ENCODE measurements at places on chromosomes 6 and 20.

DNA sequence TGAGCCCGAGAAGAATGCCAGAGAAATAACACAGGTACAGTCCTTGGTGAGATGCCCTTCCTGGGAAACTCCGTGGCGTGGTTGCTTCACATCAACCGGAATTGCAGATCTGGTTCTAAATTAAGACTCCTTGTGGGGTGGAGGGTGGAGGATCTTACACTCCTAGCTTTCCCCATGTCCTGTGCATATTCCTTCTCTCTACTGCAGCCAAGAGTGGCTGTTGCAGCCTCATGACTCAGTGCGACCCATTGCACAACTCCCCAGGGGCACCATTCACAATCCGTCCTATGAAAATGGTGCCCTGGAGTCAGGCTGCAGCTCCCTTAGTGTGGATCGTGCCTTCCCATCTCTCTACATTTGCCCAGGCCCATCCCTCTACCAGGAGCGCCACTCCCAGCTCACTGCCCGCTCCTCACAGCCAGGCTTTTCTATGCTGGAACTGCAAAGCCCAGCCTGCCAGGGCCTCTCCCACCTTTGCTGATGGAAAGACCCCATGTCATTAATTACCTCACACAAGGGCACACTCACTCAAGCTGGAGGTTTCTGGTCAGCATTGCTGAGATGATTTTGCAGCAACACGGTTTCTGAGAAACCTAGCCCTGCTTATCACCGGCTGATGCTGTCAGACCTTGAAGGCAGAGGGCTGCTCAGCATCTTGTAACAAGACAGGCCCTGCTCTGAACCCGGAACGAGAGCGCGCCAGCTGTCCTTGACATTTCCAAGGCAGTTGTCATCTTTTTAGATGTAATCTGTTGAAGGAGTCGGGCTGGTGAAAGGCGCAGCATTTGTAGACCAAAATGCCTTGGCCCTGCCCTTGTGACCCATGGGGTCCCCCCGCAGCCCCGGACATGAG lies 39.7 kb downstream of the SIRPA start:
- DNase-seq = peak; percentile 96

DNA sequence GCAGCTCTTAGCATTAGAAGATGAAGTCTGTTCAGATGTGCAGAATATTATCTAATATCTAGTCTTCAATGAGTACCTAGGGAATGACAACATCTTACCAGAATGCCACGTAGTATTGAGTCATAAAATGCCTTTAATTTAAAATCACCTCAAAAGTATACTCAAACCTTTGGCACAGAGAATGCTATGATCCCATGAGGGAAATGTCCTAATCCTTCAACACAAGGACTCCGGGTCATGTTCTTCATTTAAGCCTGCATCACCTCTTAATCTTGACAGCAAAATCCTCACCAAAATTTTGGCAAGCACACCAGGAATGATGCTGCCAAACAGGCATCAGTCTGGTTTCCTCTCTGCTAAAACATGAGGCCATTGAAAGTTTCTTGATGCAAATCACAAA lies 23.6 kb upstream of the MARCKS start:
- peak; percentile 46 for DNase-seq

DNA sequence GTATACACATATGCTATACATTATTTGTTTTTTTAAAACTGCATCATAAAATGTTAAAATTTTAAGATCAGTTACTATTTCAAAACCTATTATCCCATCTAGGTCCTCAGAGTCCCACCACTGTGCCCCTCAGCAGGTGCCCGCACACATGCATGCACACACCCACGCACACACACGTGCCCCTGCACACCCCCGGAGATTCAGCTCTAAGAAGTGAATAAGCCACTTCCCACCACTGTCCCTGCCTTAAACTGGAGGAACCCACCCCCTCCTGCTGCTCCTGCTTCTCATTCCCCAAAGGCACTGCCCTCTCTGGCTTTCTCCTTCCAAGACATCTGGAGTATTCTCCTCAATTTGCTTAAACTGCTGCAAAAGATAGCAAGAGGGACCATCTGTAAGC lies 5.4 kb upstream of the FAM210B start:
- no peak for DNase-seq

DNA sequence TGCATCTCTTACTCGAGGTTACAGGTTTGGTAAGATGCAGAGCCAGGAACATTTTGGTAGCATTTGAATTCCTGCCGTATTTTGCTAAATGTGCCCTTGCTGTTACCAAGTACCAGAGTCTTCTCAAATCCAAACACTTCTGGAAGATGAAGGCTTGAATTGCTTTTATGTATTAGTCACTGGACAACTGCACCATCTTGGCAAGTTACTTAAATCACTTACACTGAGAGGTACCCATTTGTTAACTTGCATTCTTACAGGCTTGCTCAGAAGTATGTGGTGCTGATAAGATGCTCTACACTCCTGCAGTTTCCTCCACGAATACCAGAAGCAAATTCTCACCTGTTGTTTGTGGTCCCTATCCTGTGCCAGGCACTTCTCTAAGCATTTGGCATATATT lies 12.7 kb downstream of the IL22RA2 start:
- DNase-seq = no peak

DNA sequence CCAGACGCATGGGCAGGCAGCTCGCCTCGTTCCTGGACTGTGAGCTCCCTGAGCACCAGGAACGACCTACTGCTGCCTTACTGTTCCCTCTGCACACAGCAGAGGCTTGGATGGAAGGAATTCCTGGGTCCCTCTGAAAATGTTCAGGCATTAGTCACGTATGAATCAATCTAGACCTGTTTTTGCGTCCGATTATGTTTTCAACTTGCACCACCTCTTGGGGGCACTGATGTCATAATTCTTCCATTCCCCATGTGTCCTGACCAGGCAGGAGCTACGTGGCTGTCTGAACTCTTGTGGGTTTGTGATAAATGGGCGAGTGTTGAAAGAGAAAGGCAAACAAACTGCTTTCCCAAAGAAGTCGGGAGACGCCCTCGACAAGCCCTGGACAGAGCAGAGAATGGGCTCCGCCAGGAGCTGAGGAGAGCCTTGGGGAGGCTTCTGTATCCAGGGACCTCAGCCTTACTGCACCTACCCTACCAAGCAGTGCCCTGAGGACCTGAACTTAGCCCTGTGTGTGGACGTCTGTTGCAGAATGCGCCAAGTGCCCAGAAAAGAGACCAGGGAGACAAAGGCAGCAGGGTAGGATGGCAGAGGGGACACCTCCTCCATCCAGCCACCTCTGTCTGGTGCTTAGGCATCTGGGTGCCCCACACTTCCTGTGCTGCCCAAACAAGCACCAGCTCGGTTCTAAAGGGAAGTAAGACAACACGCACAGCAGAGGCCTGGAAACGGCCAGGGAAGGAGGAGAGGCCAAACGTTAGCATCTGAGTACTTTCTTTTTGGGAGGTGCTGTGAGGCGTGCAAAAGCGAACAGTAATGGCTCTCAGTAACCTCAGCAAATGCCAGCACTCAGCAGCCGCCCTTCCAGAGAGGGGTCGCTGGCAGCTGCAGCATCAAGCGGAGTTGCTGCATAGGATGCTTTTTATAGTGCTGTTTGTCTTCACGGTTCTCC lies 124.2 kb downstream of the LY86 start:
- peak; percentile 93 for DNase-seq

GRCh38 chr6:10613723-10614122 lies 80.7 kb downstream of the C6orf52 start:
- no peak for DNase-seq

DNA sequence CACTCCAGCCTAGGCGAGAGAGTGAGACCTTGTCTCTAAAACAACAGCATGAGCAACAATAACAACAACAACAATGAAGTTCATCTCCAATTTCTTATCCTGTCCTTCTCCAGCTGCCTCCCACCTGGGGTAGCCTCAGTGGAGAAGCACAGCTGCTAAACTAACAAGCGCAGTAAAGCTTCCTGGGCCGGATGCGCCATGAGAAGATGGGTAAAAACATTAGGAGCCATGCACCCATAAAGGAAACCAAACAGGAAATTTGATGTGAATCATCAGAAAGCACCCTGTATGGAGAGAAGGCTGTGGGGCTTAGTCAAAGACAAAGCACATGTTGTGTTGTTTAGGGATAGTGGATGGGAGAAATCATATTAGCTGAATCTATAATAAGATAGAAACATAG lies 61.1 kb upstream of the CCN6 start:
- no peak for DNase-seq

GRCh38 chr6:118876814-118877213 lies 17.1 kb upstream of the ASF1A start:
- peak; percentile 12 for DNase-seq

DNA sequence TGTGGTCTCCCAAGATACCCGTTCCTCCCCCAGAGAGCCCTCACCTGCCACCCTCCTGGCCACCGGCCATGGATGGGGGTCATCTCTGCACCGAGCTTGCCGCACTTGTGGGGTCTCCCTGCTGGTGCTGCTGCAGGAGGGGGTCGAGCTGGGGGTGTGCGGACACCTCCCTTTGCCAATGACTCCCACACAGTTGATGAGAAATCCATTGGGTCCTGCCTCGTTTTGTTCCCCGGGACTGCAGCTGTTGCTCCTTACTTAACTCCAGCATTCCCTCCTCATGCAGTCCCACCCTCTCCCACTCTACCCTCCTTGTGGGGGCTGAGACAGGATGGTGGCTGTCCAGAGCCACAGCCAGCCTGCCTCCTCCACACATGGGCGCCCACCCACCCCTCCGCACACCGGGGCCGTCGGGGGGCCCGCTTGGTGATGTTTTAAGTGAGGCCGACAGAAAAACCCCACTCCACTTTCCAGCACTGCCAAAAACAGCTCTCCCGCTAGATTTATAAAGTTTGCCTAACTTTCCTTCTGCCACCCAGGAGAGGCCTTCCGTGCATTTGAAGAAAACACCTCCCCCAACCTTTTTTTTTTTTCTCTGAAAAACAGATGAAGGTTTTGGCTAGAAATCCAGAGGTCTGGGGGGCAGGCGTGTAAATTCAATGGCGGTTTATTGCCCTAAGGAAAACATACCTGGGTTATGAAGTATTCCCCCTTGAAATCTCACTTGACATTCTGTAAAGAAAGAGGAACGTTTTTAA lies 53.5 kb upstream of the APCDD1L start:
- no peak for DNase-seq

- no peak for DNase-seq
These were observed 2.3 kb upstream of the RBBP8NL start for GRCh38 chr20:62429455-62430310.

- DNase-seq = peak; percentile 5
These were observed 130.5 kb upstream of the MAN1A1 start for GRCh38 chr6:119479860-119480655.

DNA sequence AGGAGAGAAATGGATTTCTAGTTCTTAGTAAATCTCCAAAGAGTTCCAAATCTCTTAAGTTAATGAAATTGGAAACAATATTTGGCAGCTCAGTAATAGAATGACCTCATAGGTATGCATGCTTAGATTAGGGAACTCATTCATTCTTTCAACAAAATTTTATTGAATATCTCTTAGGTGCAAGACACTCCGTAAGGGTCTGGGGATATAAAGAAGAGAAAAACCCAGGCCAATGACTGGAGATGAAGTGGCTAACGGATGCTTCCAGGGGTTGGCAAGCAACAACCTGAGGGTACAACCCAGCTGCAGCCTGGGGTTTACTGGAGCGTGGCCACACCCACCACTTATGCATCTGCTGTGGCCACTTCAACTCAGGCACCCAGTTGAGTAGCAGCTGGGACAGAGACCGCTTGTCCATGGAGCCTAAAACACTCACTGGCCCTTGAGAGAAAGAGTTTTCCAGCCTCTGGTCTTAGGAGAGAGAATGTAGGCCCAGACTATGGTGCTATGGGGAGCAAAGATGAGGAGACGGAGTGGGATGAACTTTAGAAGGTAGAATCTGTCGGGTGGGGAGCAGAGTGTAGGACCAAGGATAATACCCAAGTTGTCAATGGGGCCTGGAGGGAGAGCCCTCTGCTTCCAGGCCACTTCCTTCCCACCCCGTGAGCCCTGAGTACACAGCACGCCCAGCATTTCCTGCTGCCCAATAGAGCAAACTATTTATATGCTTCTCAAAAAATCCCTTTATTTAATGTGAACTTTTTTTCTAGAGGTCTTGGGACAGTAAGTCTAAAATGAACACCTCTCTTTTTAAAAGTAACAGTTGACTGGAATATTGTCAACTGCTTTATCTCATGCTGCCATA lies 46.8 kb upstream of the PXDC1 start:
- no peak for DNase-seq

DNA sequence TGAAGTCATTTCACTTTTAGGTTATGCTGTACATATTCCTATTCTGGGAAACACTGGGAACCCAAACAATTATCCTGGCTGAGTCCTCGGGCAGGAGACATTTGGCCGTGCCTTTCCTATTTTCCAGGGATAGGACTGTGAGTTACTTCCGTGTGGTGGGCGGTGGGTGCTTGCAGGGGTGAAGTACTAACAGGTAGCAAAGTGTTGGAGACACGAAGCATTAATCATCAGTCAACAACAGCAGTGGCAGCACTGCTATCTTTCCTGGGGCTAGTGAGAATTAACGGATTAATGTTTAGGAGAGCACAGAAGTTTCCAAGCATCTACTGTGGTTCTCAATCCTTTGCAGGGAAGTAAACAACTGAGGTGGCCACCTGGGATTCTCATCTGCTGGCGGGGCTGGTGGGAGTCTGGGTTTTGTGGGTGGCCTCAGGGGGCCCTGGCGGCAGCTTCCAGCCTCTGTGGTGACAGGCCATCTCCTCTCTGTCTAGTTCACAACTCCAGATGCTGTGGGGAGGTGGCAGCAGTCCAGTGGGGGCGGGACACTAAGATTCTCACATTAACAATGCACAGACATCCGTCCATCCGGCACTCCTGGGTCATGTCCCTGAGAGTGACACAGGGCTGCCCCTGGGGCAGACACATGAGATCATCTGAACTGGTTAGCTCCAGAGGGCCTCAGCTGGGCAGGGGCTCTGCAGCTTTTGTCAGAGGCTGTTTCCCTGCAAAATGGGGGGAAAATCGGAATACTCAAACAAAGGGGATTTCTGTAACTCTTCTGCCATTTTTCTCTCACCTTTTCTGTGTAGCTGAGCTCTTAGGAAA lies 90.9 kb downstream of the GJA10 start:
- DNase-seq = peak; percentile 61

DNA sequence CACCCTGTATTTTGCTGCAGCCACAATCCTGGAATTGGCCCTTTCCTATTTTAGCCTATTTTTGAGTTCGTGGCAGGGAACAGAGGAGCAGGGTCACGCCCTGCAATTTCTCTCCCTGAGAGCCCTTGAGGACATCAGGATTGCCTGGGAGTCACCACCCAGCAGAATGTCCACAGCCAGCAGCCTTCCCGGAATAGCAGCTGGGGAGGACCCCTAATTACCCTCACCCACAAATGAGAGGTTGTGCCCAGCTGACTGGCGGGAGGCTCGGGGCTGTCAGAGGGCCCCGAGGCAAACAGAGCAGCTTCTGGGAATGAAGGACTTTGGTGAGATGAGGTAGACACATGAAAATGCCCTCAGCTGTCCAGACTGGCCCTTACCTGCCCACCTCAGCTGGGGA lies 165.1 kb downstream of the PREX1 start:
- DNase-seq = no peak

GRCh38 chr6:66553441-66553840 lies 846.4 kb upstream of the EYS start:
- no peak for DNase-seq

All from AG08395 (cell line).